ENCODE measurements at places on chromosomes 3 and 15. TPM values are rescaled to one million over a fixed set of nuclear protein-coding genes. Genes with fewer than 3 reads are reported as not detected.
A peak's percentile ranks its signal among the peaks of the same experiment; 100 is the strongest.

The TGM4 gene
- not detected for total RNA-seq

DNA sequence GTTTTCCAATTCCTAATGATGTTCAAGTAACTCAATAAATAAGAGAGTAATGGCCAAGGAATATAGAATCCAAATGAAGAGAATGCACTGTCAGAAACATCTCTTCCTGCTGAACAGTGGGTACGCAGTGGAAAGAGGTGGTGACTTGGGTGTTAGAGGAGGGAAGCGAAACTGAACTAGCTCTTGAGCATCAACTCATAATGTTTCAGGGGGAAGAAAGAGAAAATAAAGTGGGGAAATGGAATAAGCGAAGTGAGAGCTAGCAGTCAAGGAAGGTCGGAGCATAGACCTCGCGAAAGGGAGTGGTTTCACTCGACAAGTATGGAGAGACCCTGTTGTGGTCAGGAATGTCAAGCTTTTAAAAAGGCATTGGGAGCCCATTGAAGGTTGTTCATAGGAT is 309.5 kb downstream of the GAP43 start:
- DNase-seq: no peak

GRCh38 chr15:67946701-67947100 is 106.9 kb upstream of the RNU6-1 start:
- no peak for DNase-seq

DNA sequence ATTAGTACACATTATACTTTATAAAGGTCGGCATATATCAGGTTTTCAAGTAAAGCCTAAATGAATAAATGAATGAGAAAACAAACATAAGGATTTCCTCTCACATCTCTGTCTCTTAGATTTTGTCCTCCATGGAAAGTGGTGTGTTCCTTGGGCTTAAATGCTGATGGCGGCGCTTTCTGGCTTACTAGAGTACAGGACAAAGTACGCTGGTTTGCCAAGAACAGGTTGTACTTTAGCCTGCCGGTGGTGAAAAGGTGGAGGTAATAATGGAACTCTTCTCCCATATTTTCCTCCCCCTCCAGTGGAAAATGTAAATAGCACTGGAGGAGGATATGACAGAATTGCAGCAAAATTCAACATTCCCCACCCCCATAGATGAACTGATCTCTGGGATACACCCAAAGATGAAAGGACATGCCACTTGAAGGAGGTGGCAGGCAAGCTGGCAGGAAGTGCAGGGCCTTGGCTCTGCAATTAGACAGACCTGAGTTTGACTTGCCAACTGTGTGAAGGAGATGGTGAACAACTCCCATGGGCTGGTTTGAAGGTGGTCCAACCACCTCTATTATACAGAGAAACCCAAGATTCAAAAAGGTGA is 29.3 kb downstream of the CEP152 start:
- no peak for DNase-seq

DNA sequence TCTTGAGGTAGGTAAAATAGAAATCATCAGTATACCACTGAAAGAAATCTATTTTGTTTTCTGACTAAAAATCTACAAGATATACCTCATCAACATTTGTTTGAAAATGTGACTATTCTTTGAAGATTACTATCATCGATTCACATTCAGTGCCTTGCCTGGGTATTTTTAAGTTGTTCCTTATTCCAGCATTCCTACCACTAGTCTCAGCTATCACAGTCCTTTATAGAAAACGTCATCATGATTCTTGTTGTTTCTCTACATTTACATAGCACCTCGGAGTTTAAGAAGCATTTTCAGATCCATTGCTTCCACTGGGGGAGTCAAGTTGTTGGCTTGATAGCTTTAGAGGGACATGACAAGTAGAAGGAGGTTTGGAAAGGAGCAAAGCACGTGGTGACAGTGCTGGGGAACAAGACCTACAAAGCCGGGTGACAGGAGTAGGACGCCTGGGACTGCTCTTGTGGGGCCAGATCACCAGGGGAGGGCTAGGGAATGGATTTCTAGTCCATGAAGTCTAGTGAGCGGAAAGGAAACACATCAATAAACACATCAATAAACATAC is 61.5 kb downstream of the HES1 start:
- DNase-seq: no peak

The LYZL4 gene
- total RNA-seq: not detected

The MINAR1 gene
- 0.16 TPM for total RNA-seq

The RPL29 gene
- total RNA-seq: 2,297 TPM

The PYGO1 gene
- 19.7 TPM for total RNA-seq

The ACKR4 gene
- 5.0 TPM for total RNA-seq

DNA sequence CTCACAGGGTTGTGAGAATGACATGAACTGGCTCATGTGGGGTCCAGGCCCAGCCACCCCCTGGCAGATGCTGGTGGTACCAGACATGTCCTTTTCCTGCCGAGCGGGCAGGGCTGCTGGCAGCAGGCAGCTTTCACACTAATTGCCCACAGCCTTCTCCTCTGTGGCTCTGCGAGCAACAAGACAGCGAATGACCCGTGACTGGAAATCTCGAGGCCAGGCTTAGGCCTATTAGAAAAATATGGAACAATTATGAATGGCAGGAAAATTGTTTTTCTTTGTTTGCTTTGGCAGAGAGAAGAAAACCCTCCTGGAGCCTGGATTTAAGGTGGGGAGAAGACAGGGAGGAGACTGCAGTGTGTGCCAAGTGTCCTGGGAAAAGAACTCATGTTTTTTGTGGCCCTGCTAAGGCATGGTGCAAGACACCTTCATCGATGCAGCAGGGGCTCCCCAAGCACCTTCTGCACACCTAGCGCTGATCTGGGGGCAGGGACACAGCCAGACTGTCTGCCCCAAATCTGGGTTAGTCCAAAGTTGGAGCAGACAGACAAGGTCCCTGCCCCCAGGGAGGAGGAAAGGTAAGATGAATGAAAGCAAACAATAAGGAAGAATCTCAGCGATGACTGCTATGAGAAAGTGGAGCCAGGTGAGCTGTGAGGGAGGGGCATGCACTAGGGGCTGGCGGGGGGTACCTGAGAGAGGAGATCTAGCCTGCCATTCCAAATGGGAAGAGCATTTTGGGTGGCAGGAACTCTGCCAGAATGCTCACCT is 193.8 kb upstream of the TLE3 start:
- DNase-seq: no peak

DNA sequence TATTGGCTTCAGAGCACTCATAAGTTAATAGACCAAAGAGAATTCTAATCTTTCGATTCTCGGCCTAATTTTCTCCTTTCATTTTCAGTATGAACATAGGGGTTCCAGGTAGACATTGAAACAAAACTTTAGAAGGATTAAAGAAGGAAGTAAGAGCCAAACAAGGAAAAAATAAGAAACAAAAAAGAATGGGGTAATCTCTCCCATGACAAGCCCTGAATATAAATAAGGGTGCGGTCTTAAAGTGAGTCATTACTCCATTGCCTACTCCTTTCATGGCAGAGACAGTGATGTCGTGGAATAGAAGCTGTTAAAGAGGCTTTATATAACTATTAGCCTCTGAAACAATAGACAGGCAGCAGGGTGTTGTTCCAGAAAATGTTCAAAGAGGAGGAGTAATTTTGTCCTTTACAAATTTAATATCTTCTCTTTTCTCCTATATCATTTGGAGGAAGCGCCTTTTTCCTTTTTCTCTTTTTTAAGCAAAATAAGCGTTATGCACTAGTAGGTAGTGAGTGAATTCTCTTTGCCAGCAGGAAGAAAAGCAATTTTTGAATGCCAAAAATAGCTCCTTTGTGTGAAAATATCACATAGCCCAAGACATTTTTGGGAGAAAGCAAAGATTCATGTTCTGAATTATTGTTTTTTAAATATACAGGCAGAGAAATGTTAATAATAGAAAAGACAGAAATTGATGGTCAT is 607.9 kb upstream of the KCNMB2 start:
- no peak for DNase-seq

GRCh38 chr3:25677121-25677520 is 12.4 kb upstream of the TOP2B start:
- no peak for DNase-seq

The IL16 gene
- total RNA-seq: 8.9 TPM

The PLEKHO2 gene
- total RNA-seq: 22.1 TPM

DNA sequence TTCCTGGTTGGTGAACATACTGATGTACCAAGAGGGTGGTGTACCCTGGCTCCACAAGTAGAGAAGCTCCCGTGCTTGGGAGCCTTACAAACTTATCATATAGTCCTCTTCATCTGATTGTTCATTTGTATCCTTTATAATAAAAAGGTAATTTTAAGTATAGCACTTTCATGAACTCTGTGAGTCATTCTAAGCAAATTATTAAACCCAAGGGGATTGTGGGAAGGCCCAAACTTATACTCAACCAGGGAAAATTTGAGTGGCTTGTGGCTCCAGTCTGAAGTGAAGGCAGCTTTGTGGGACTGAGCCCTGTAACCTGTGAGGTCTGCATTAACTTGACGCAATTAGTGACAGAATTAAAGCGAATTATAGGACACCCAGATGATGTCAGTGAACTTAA is 29.0 kb downstream of the TTBK2 start:
- DNase-seq: no peak

- no peak for DNase-seq
These were observed 29.1 kb downstream of the SLC6A6 start for GRCh38 chr3:14431452-14431916.

DNA sequence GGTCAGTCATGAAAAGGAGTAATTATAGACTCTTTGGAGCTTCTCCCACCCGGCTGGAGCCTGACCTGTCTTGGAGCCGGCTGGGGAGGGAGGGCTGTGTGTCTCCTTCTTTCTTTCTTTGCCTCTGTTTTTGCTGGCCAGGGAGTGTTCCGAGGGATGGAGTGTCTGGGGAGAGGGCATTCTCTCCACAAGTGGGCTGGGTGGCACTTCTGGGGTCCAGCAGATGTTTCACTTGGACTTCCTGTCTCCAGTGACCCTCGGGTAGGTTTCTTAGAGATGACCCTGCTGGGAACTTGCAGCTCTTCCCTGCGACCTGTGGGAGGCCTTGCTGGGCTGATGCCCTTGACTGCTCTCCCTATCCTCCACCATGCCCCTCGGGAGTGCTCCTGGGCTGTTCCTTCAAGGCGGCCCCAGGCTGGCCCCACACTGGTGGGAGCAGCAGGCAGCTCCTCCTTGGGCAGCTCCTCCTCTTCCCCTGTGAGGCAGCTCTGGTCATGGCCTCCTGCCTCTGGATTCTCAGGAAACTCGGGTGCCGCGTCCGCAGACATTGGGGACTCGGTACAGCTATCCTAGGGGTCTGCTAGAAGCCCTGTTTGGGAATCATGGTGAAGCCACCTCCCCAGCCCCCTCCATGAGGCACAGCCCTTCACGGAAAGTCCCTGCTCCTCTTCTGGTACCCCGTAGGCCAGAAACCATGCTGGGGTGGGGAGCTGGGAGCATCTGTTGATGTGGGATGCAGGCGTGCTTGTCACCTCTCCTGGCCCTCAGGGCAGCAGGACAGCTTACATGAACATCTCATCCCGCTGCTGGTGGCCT is 44.9 kb downstream of the APBA2 start:
- DNase-seq: peak; percentile 54

The GNAT1 gene
- total RNA-seq: not detected

The IGSF10 gene
- total RNA-seq: 1.8 TPM

DNA sequence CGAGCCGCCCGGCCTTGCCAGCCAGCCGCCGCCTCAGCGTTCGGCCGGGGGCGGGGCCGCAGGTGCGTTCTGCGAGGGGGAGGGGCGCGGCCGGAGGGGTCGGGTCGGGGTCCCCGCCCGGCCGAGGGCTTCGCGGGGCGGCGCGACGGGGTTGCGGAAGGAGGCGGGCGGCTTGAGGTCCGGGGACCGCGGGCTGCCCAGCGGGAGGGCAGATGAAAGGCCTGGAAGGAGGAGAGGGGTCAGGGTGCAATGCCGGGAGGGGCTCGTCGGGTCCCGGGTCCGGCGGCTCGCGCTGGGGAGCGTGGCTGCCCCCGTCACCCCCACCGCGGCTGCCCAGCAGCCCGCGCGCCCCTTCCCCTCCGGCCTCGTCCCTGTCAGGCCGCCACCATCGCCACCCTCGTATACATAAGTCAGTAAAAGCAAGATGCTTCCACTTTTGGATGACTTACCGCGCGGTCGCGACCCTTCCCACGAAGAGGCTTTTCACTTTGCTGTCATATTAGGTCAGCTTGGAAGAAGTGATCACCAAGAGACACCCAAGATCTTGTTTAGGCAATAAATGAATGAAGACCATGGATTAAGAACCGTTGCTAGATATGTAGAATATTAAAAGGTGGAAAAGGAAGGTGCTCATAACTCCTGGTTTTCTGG is 620 bp upstream of the ANP32A start:
- DNase-seq: peak; percentile 61

DNA sequence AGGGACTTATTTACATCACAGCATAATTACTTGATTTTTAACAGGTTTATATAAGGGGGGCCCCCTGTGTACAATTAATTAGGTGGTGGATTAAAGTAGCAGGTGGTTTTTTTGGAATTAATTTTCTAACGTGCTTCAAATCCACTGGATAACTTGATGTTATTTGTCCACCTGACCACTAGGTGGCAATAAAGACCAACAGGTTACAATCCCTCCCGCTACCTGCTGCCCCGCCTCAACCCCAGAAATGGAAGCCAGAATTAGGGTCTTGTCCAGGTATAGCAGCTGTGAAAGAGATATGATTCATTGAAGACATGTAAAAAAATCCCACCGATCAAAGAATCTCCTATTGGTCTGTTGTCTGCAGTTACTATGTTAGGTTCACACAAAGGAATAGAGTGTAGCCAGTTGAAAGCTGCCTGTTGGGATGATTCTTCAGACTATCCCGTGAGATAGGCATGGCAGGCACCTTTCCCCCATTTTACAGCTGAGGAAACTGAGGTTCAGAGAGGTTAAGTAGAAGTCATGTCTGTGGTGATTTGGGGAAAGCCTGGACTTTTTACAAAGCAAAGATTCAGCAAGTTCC is 44.0 kb downstream of the MFSD1 start:
- DNase-seq: no peak

DNA sequence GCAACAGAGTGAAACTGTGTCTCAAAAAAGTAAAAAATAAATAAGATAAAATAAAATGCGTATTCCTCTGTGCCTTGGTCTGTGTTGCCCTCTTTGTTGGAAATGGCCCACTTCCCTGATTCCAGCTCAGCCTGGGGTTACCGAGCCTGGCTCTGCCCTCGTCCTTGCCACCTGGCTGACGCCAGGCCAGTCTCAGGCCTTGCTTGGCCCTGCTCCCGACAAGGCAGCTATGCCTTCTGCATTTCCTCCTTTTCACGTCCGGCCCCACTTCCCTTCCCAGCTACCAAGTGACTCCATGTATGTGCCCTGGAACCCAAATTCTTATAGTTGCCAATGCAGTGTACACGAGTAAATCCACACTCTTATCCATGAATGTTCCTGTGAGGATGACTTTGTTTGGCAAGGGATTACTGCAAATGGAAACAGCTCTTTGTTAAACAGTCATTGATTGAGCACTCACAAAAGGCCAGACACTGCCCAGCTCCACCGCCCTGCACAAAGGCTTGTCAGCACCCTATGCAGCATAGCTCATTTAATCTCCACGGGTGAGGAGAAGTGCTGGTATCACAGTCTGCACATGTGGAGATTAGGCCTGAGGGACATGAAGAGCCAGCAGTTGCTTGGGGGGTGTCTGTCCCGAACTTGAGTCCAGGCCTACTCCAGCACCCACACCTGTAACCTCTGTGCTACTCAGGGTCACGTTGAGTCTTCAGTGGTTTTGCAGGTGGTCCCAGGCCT is 25.1 kb downstream of the SPSB4 start:
- DNase-seq: peak; percentile 60

The SH2D7 gene
- not detected for total RNA-seq
